ENCODE measurements at places on chromosomes 5 and 9. TPM values are rescaled to one million over a fixed set of nuclear protein-coding genes. Genes with fewer than 3 reads are reported as not detected.
A peak's percentile ranks its signal among the peaks of the same experiment; 100 is the strongest.

DNA sequence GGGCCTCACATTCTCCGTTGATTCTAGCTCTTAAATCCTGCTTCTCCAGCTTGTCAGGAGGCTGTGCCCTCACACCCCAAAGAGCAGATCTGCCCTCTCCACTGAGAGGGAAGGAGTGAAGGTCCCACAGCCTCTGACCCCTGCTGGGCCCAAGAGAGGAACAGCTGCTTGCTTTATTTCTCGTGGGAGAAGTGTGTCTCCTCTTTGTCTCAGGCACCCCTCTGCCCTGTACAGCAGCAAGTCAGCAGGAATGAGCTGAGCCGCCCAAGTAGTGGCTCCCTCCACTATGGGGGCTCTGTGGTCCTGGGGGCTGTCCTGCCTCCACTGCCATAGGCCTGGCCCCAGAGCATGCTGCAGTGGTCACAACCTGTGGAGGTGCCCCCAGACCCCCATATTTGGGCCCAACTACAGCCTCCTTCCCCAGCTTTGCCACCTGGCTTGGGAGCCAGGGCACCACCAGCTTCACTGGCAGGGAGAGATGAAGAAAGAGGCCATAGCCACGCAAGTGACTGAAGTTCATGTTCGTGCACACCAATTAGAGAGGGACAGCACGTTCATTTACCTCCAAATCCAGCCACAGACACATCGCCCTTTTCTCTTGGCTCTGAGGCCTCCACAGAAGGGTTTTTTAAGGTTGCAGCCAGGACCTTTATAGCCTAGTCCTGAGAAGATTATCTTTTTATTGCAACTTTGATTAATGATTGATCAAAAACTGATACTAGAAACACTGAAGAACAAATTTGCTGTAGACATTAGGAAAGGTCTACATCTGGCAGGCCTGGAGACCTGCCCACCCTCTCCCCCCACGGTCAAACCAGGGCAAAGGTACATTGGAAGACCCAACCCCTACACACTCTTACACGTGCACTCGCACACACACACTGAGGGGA lies 27.5 kb downstream of the IRF1 start:
- H3K4me3 ChIP-seq: peak overlapping the region; percentile 24
- H3K36me3 ChIP-seq: peaks cover 28% of the 10 kb centered on the region
- no peak for DNase-seq
- H3K4me1 ChIP-seq: peaks cover 83% of the 10 kb centered on the region

- H3K4me1 ChIP-seq: peaks cover 30% of the 10 kb centered on the region
- H3K27me3 ChIP-seq: no peaks in the 10 kb centered on the region
- DNase-seq: peak; percentile 63
- peaks cover 49% of the 10 kb centered on the region for H3K36me3 ChIP-seq
- peak overlapping the region; percentile 86 for H3K27ac ChIP-seq
These were observed 42.3 kb downstream of the FAM78A start for GRCh38 chr9:131233995-131234394.

DNA sequence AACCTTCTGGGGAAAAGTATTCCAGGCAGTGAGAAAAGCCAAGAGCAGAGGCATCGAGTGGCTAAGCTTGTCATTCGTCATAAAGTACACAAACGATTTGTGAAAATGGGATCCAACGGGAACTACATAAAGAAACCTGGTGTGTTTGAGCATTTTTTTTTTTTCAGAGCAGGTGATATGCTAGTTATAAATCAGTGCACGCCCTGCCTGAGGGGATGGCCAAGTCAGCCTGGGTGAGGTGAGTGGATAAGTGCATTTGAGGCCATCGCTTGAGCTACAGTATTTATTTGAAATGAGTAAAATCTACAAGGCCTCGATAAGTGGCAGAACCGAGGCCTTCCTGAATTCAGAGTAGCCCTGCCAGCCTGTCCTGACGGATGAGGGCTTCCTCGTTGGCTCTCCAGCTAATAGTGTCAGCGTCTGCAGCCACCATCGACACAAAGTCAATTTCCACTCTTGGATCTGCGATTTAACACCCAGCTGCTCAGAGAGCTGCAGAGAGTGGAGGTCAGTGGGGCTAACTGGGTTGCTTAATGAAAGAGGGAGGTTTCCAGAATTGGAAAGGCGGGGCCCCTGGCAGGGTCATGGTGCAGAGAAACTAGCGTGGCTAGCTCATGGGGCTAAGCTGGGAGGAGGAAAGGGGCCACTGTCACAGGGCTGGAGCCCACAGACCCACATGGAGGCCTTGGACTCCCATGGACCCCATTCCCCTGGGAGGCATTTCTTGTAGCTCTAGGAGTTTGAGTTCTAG lies 27.3 kb downstream of the PPARGC1B start:
- no peaks in the 10 kb centered on the region for H3K27me3 ChIP-seq
- no peak for DNase-seq
- no peaks in the 10 kb centered on the region for H3K36me3 ChIP-seq
- peaks cover 4% of the 10 kb centered on the region for H3K4me1 ChIP-seq
- no peak overlapping the region for H3K27ac ChIP-seq

- DNase-seq: no peak
- peaks cover 2% of the 10 kb centered on the region for H3K4me1 ChIP-seq
- H3K4me3 ChIP-seq: no peak within 1 kb of the TSS
- no peak within 1 kb of the TSS for H3K27ac ChIP-seq
These were observed at the start of gene GPR21 for GRCh38 chr9:123033352-123033751. GPR21 (plus strand) TSS chr9:123033667; CDS start chr9:123034567, 900 bp downstream.

- H3K27ac ChIP-seq: no peak overlapping the region
- H3K4me3 ChIP-seq: no peak overlapping the region
- H3K36me3 ChIP-seq: peaks cover 56% of the 10 kb centered on the region
- no peaks in the 10 kb centered on the region for H3K27me3 ChIP-seq
- DNase-seq: no peak
These were observed 35.2 kb downstream of the ANP32B start for GRCh38 chr9:98018347-98018746.

Gene PCDHA7
- not detected for total RNA-seq

Gene TMEM215
- total RNA-seq: not detected

Data from activated CD4-positive, alpha-beta T cell treated with anti-CD3 and anti-CD28 coated beads, Interleukin-2, amount 10 ng/mL, durations not matched to agents 24 days and 14 days (primary cell).